ENCODE measurements at places on chromosomes 16 and 17. TPM values are rescaled to one million over a fixed set of nuclear protein-coding genes. Genes with fewer than 3 reads are reported as not detected.

The USP22 gene
- total RNA-seq, result 109 TPM

The AXIN2 gene
- 1.0 TPM for total RNA-seq

The PRR35 gene
- not detected for total RNA-seq

The NPIPA8 gene
- total RNA-seq, result 3.3 TPM

The C17orf50 gene
- total RNA-seq, result not detected

The CHAD gene
- 0.51 TPM for total RNA-seq

The DNAAF1 gene
- total RNA-seq, result 0.08 TPM

The ITGAD gene
- total RNA-seq, result 3.6 TPM

The CCR7 gene
- 0.89 TPM for total RNA-seq

The NACA2 gene
- total RNA-seq, result not detected

The PRAC2 gene
- total RNA-seq, result not detected

- no peak for DNase-seq
These were observed 12.2 kb downstream of the MED13 start for GRCh38 chr17:62052765-62053338.

DNA sequence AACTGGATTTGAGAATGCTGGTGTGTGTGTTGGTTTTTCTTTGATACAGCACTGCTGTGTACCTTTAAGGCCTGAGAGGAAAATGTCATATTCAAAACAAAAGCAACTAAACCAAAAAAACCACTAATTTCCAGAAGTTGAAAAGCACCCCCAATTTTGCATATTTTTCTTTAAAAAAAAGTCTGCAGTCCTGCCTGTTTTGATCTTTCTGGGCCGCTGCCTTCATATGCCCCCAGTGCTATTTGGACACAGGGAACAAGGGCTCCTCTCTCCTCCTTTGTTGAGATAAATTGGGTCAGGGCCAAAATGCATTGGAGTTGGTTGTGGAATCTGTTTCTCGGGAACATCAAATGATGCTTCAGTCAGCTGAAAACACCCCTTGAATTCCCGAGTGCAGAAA lies 26.9 kb downstream of the GPT2 start:
- DNase-seq, result no peak

DNA sequence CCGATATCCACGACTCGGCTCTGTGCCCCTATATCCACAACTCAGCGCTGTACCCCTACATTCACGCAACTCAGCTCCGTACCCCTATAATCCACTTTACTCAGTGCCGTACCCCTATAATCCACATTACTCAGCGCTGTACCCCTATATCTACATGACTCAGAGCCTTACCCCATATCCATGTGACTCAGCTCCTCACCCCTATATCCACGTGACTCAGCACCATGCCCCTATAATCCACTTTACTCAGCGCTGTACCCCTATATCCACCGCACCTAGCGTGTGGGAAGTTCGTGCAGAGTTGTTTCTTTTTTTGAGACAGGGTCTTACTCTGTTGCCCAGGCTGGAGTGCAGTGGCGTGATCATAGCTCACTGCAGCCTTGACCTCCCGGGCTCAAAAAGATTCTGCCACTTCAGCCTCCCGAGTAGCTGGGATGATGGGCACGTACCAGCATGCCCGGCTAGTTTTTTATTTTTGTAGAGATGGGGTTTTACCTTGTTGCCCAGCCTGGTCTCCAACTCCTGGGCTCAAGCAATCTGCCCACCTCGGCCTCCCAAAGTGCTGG lies 17.4 kb downstream of the CYB5D2 start:
- DNase-seq, result no peak

GRCh38 chr17:48520631-48521079 lies 10.2 kb downstream of the HOXB1 start:
- DNase-seq, result no peak

DNA sequence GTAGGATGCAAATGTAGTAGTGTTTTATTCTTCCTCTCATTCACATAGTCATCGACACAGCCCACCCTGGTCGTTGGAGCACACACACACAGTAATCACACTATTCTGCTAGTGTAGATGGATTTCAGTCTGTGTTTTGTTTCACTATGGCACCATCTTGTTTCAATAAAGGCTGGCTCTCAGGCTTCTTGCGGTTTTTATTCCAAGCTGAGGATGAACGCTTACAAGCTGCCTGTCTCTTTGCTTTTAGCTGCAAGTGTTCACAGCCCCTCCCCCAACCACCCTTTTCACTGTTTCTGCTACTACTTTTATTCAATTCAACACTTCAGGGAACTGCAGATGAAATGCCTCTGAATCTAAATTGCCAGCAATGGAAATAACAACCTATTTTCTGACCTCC lies 140.9 kb upstream of the PMFBP1 start:
- DNase-seq, result no peak

- DNase-seq, result no peak
These were observed 107.0 kb downstream of the MAP2K4 start for GRCh38 chr17:12127667-12128066.

DNA sequence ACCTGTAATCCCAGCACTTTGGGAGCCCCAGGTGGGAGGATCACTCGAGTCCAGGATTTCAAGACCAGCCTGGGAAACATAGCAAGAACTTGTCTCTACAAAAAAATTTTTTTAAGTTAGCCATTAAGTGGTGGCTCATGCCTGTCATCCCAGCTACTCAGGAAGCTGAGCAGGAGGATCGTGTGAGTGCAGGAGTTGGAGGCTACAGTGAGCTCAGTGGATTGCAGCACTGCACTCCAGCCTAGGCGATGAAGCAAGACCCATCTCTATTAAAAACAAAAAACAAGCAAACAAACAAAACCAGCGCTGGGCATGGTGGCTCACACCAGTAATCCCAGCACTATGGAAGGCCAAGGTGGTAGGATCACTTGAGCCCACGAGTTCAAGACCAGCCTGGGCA lies 38.0 kb downstream of the HEATR3 start:
- DNase-seq, result no peak

GRCh38 chr17:1562176-1562643 lies 382 bp downstream of the PITPNA start:
- DNase-seq, result no peak

GRCh38 chr16:84780544-84781376 lies 39.0 kb upstream of the CRISPLD2 start:
- no peak for DNase-seq

DNA sequence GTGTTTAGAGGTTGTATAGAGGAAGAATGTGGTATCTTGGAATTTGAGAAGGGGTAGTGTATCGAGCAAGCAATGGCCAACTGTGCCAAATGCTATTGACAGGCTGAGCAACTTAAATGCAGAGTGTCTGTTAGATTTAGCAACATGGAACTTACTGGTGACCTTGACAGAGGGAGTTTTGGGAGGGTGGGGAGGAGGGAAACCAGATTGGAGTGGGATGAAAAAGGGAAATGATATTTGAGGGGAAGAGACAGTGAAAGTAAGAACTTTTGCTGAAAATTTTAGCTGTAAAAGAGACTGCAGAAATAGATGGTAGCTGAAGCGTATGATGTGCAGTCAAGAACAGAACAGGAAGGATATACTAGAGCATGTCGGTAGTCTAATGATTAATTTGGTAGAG lies 1.1 kb downstream of the LRRC36 start:
- no peak for DNase-seq

- DNase-seq, result no peak
These were observed 135.4 kb downstream of the ANKRD11 start for GRCh38 chr16:89355007-89355406.

DNA sequence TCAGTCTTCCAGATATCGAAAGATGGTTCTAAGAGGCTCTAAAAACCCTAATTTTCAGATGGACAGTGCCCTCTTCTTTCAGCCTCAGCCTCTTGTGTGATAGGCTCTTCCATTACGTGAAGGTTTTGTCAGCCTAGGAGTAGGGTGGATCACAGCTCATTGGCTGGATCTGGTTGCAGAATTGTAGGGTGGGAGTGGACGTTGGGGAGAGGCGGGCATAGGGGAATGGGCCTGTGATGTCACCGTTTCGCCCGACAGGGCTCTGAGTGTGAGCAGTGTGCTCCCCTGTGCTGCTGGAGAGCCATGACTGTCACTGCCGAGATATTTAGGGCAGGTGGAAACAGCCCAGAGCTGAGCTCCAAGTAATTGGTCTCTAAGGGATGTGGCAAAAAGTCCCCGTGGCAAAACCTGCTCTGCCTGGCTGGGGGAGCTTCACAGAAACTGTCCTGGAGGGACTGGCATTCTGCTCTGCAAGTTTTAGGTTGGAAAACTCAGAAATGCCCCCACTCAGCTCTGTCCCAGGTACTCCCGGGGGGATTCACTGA lies 6.2 kb upstream of the WFIKKN1 start:
- no peak for DNase-seq

GRCh38 chr16:84090211-84090610 lies 26.5 kb downstream of the MBTPS1 start:
- no peak for DNase-seq

GRCh38 chr17:14289162-14289561 lies 11.7 kb upstream of the HS3ST3B1 start:
- DNase-seq, result no peak

- no peak for DNase-seq
These were observed 11.3 kb downstream of the TMC6 start for GRCh38 chr17:78117027-78117981.

GRCh38 chr16:14409563-14409962 lies 220.5 kb downstream of the PARN start:
- no peak for DNase-seq

DNA sequence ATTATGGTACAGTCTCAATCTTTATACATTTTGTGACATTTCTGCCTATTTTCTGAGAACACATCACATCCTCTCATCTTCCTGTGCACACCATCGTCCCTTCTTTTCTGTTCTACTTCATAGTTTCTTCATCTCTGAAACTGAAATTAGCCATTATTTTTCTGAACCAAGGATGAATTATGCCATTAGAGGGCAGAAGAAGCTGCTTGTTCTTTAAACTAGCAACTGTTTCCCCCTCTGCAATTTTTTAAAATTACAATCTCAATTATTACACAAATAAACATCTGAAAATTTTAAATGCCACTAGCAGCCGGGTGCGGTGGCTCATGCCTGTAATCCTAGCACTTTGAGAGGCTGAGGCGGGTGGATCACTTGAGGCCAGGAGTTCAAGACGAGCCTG lies 41.3 kb downstream of the RBBP6 start:
- no peak for DNase-seq

- no peak for DNase-seq
These were observed 46.7 kb downstream of the WNT3 start for GRCh38 chr17:46771561-46772474.

- no peak for DNase-seq
These were observed 1.3 kb downstream of the GNGT2 start for GRCh38 chr17:49209061-49209571.

DNA sequence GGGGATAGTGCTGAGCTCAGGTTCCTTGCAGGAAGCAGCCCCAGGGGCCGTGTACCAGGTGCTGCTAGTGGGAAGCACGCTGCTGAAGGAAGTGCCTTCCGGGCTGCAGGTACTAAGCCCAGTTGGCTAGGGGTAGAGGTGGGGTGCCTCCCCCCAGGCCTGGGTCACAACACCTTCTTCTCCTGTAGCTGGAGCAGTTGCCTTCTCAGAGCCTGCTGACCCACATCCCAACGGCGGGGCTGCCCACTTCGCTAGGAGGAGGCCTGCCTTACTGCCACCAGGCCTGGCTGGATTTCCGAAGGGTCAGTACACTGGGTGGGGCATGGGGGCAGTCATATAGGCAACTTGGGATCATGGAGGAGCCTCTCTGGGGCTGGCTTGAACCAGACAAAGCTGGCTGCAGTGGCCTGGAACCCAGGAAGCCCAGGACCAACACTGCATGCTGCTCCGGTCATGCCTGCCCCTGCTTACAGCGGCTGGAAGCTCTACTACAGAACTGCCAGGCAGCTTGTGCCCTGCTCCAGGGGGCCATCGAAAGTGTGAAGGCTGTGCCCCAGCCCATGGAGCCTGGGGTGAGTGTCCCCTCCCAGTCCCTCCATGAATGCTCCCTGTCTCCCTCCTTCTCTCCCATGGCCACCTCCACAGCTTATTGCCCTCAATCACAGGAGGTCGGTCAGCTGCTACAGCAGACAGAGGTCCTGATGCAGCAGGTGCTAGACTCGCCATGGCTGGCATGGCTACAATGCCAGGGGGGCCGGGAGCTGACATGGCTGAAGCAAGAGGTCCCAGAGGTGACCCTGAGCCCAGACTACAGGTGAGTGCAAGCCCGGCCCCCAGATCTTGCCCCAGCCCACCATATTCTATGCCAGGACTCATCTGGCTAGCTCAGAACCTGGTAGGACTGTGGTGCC lies 2.5 kb downstream of the PLEKHG4 start:
- DNase-seq, result no peak

- DNase-seq, result no peak
These were observed 1713.9 kb downstream of the TP53TG3F start for GRCh38 chr16:35173295-35173694.

- no peak for DNase-seq
These were observed 3.6 kb downstream of the ZNF267 start for GRCh38 chr16:31876951-31877828.

DNA sequence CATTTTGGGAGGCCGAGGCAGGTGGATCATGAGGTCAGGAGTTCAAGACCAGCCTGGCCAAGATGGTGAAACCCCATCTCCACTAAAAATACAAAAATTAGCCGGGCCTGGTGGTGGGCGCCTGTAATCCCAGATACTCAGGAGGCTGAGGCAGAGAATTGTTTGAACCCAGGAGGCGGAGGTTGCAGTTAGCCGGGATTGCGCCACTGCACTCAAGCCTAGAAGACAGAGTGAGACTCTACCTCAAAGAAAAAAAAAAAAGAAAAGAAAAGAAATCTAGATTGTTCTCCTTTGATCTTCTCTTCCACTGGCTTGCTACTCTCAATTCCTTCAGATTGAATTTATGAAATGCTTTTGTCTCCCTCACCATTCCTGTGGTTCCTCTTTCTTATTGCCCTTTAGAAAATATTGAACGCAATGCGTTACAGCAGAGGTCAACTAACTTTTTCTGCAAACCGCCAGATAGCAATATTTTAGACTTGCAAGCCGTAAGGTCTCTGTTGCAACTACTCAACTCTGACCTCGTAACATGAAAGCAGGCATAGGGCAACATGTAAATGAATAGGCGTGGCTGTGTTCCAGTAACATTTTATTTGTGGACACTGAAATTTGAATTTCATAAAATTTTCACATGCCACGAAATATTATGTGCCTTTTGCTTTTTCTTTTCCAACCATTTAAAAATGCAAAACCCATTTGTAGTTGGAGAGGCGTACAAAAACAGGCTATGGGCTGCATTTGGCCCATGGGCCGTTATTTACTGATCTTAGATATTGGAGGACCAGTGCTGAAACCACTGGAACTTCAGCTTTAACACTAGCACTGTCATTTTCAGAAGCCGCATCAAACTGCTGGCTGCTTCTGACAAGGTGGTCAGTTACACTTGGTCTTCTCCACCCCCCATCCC lies 24.8 kb downstream of the PITPNC1 start:
- no peak for DNase-seq

Data from liver (tissue), 10 donors.